Trophoblast cell (in vitro differentiated cells and primary cell): ENCODE measurements at places on chromosomes 4 and X.

DNA sequence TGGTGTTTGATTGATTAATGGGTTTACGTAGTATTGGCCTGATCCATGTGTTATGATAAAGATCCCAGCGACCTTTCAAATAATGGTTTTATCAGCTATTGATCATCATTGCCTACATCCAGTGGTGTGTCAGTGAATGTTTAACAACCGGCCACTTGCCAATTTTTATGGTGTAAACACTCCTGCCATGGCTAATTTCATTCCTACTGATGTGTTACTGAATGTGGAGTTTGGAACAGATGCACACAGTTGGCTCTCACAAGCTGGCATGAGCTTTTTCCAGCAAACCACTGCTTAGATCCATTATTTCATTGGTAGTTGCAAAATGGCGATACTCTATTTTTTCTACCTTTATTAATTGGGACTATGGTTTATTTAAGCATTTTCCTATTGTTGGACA lies 139.9 kb downstream of the REPS2 start:
- no peak overlapping the region for H3K4me3 ChIP-seq
- DNase-seq = no peak
- H3K4me1 ChIP-seq = no peaks in the 10 kb centered on the region
- no peaks in the 10 kb centered on the region for H3K27me3 ChIP-seq

GRCh38 chr4:6937754-6938153 lies 28.1 kb downstream of the TBC1D14 start:
- peaks cover 46% of the 10 kb centered on the region for H3K4me1 ChIP-seq
- H3K4me3 ChIP-seq = no peak overlapping the region
- no peak overlapping the region for H3K27ac ChIP-seq
- no peaks in the 10 kb centered on the region for H3K27me3 ChIP-seq
- DNase-seq = peak; percentile 64
- no peaks in the 10 kb centered on the region for H3K36me3 ChIP-seq

GRCh38 chrX:108165383-108166111 lies 74.0 kb downstream of the ATG4A start:
- DNase-seq = peak; percentile 21
- peaks cover 7% of the 10 kb centered on the region for H3K36me3 ChIP-seq
- H3K27ac ChIP-seq = no peak overlapping the region
- no peak overlapping the region for H3K4me3 ChIP-seq

- no peak overlapping the region for H3K27ac ChIP-seq
- no peaks in the 10 kb centered on the region for H3K27me3 ChIP-seq
- no peak overlapping the region for H3K4me3 ChIP-seq
- H3K36me3 ChIP-seq = peaks cover 2% of the 10 kb centered on the region
Observed at GRCh38 chrX:2283111-2283859, 217.5 kb downstream of the DHRSX start.

GRCh38 chrX:36334572-36334971 lies 415.0 kb downstream of the CFAP47 start:
- DNase-seq = peak; percentile 60
- no peak overlapping the region for H3K4me3 ChIP-seq
- H3K27me3 ChIP-seq = no peaks in the 10 kb centered on the region
- H3K36me3 ChIP-seq = no peaks in the 10 kb centered on the region

GRCh38 chrX:54479136-54480111 lies 16.6 kb downstream of the FGD1 start:
- no peaks in the 10 kb centered on the region for H3K27me3 ChIP-seq
- no peaks in the 10 kb centered on the region for H3K36me3 ChIP-seq
- no peak for DNase-seq
- no peak overlapping the region for H3K27ac ChIP-seq
- H3K4me1 ChIP-seq = peaks cover 23% of the 10 kb centered on the region

DNA sequence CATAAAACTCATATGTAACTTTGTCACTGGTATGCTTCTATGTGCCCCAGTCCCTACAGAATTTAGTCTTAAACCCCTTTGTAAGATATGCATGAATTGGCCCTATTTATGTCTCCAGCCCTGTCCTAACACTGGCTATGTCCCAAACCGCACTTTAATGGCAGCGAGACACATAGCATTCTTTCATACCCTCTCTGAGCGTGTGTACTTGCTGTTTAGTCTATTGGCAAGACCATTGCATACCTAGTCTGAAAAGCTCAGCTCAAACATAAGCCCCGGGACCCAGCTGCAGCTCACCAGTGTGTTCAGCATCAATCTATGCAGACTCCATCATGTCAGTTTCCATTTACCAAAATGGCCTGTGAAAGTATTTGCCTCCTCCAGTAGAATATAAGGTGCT lies 1018.4 kb upstream of the TENM3 start:
- no peak for DNase-seq
- H3K27ac ChIP-seq = no peak overlapping the region
- no peaks in the 10 kb centered on the region for H3K36me3 ChIP-seq
- H3K4me3 ChIP-seq = no peak overlapping the region
- H3K4me1 ChIP-seq = no peaks in the 10 kb centered on the region

DNA sequence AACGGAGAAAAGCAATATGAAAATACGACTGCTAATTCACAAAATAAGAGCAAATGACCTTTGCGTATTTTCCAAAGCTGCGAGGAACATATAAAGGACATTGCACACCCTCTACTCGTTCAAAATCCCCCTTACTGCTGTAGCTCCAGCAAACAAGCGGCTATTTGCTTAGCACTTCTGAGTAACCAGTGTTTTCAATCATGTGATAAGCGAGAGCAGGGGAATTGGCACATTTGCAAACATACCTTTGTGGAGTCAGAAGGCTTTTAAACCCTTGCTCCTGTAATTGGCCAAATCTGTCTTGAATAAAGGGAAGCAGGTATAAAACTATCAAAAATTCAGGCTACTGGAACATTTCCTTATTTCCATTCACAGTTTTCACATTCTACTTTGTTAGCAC lies 610.2 kb downstream of the UBE2NL start:
- no peaks in the 10 kb centered on the region for H3K4me1 ChIP-seq
- no peak overlapping the region for H3K4me3 ChIP-seq
- H3K36me3 ChIP-seq = no peaks in the 10 kb centered on the region
- no peaks in the 10 kb centered on the region for H3K27me3 ChIP-seq
- no peak for DNase-seq
- no peak overlapping the region for H3K27ac ChIP-seq

DNA sequence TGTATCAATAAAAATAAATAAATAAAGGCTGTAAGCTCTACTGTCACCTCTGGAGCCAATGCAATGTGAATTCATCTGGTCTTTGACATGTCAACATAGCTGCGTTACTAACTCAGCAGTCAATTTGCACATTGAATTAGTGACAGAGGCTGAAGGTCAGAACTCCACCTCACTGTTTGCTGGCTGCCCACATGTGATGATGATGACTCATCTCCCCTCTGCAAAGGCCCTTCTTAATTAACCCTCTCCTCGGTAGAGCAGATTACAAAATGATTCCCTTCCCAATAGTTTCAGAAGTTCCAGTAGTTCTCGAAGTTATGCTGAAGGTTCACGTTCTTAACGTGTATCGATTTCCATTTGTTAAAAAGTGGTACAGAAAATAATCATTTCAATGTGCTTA lies 1626.0 kb upstream of the TENM3 start:
- no peaks in the 10 kb centered on the region for H3K27me3 ChIP-seq
- H3K36me3 ChIP-seq = no peaks in the 10 kb centered on the region
- no peaks in the 10 kb centered on the region for H3K4me1 ChIP-seq
- H3K27ac ChIP-seq = no peak overlapping the region
- DNase-seq = no peak

GRCh38 chr4:133149932-133150471 lies 908 bp downstream of the PCDH10 start:
- H3K27me3 ChIP-seq = peaks cover 38% of the 10 kb centered on the region
- no peaks in the 10 kb centered on the region for H3K36me3 ChIP-seq
- DNase-seq = no peak

DNA sequence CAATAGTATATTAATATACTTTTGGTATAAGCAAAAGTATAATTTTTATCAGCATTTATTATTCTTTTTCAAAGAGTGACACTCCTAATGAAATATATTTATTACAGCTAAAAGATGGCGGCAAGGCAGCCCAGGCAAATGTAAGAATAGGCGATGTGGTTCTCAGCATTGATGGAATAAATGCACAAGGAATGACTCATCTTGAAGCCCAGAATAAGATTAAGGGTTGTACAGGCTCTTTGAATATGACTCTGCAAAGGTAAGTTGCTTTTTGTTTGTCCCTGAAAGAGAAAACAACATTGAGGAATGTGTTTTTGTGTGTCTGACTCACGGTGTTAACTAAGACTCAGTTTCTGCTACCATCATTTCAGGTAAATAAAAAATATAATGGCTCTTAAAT lies 71.9 kb downstream of the PDLIM5 start:
- peak; percentile 75 for DNase-seq
- H3K4me3 ChIP-seq = no peak overlapping the region
- no peak overlapping the region for H3K27ac ChIP-seq
- peaks cover 2% of the 10 kb centered on the region for H3K4me1 ChIP-seq

DNA sequence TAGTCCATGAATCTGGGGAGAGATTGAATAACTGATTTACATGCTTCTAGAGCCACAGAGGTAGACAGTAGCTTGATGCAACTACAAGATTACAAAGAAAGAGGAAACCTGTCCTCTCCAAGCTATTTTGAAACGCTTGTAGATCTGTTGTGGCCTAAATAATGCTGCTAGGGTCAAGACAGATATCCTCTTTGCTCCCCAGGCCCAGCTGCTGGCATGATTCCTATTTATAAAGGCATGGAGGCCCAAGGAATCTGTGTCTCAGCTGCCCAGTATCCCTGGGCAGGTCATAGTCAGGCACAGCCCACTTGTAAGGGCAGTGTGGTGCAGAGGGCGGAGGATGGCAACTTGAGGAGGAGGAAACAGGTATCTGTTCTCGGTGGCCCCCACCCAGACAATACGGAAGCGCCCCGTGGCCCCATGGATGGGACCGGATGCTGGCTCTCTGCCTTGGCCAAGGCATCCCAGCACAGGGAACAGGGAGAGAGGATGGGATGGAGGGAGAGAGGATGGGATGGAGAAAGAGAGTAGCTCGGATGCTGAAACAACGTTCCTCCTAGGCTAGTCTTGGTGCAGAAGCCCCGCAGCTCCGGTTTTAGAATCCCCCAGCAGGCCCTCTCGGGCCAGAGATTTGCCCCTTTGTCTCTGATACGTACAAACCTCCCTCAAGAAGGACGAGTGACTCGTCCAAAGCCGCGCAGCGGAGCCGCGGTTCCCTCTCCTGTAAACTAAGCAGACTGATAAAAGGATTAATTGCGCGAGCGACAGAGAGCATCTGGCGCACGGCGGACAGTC lies 767 bp upstream of the SMIM20 start:
- no peak for DNase-seq
- H3K4me1 ChIP-seq = peaks cover 4% of the 10 kb centered on the region
- no peak overlapping the region for H3K27ac ChIP-seq
- H3K4me3 ChIP-seq = peak overlapping the region; percentile 67
- H3K27me3 ChIP-seq = no peaks in the 10 kb centered on the region

DNA sequence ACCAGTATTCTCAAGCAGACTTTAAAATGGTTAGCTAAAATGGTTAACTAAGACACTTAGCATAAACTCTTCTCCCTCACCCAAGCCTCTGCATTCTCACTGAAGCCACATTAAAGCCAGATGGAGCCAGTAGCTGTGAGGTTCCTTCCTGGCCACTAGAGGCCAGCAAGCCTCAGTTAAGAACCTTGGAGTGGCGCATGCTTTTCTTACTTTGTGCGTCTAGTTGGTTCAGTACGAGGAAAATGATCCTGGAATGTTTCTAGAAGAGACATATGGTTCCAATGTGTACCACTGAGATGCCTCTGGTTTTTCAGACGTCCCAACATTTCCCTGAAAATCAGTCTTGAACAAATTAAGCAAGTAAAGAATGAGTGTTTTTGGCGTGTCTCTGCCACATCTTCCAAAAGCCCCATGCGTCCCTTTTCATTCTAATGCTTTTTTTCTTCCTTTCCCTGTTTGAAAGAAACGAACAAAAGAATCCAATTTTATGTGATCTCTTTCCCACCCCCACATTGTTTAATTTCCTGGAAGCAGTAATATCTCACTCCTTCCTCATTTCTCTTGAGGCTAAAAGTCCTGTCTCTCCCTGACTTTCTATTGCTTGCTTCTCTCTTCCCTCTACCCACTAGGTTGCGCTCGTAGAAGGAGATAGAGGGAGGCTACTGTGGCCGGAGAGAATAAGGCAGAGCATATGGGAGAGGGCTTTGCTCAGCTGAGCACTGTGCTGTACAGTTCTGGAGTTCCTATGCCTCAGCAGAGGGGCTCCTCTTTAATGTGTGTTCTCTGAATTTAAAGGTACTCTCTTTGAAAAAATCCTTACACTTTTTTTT lies 82.9 kb upstream of the TAB3 start:
- no peaks in the 10 kb centered on the region for H3K27me3 ChIP-seq
- no peaks in the 10 kb centered on the region for H3K4me1 ChIP-seq

DNA sequence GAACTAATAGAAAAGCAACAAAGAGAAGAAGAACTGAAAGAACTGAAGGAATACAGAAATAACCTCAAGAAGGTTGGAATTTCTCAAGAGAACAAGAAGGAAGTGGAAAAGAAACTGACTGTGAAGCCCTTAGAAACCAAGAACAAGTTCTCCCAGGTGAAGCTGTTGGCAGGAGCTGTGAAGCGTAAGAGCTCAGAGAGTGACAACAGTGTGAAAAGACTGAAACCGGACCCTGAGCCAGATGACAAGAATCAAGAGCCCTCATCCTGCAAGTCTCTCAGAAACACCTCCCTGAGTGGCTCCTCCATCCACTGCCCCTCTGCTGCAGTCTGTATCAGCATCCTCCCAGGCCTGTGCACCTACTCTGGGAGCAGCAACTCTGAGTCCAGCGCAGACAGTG lies 8.4 kb upstream of the FHDC1 start:
- H3K4me1 ChIP-seq = no peaks in the 10 kb centered on the region
- DNase-seq = no peak
- H3K4me3 ChIP-seq = no peak overlapping the region
- H3K27ac ChIP-seq = no peak overlapping the region
- no peaks in the 10 kb centered on the region for H3K36me3 ChIP-seq

DNA sequence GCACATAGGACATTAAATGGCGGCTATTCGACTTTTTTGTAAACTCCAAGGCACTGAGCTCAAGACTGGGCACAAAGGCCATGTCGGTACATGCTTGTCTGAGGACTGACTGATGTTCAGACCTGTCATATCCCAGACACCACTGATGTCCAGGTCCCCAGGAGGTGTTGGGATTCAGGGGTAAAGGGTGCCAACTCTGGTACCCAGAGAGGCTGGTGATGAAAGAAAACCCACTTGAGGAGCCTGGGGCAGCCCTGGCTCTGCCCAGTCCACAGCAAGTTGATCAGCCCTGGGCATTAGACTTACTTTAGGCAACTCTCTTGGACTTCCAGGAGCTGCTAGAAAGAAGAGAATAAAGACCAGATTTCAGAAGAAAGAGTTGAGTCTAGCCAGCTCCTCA lies 18.7 kb downstream of the SASH3 start:
- DNase-seq = no peak
- no peaks in the 10 kb centered on the region for H3K4me1 ChIP-seq
- H3K4me3 ChIP-seq = no peak overlapping the region
- H3K36me3 ChIP-seq = peaks cover 3% of the 10 kb centered on the region
- H3K27ac ChIP-seq = no peak overlapping the region
- H3K27me3 ChIP-seq = no peaks in the 10 kb centered on the region

- H3K27ac ChIP-seq = no peak overlapping the region
- H3K36me3 ChIP-seq = no peaks in the 10 kb centered on the region
- no peak overlapping the region for H3K4me3 ChIP-seq
- peaks cover 2% of the 10 kb centered on the region for H3K4me1 ChIP-seq
- no peak for DNase-seq
Observed at GRCh38 chr4:141099326-141099725, 33.9 kb downstream of the RNF150 start.
